Activated CD8-positive, alpha-beta memory T cell treated with anti-CD3 and anti-CD28 coated beads for 1 hour (primary cell): ENCODE measurements at places on chromosomes 3 and 15.

DNA sequence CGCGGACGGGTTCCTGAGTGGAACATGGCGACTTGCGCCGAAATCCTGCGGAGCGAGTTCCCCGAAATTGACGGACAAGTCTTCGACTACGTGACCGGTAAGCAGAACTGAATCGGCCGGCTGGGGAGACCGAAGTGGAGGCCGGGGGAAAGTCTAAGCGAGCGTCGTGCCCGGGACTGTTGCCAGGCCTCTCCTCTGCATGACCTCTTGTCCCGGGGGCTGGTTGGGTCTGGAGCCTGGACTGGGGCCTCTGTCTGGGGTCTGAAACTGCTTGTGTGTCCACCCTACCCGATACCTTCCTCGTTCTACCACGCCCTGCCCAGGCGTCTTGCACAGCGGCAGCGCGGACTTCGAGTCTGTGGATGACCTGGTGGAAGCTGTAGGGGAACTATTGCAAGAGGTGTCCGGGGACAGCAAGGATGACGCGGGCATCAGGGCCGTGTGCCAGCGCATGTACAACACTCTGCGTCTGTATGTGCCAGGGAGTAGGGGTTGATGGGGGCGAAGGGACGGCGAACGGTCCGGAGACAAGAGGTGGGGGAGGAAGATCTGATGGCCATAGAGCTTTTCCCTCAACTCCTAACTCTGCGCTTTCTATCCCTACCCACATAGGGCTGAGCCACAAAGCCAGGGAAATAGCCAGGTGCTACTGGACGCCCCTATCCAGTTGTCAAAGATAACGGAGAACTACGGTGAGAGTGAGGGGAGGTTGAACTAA lies at the start of gene ABCF3:
Gene ABCF3, plus strand, starts transcription at position 16 of the 718 bp plus-strand sequence. Its CDS starts 9 bp downstream, at position 25.
- no peak for DNase-seq

GRCh38 chr3:150341891-150342290 lies 66.2 kb upstream of the TSC22D2 start:
- no peak for DNase-seq

GRCh38 chr3:103195216-103195615 lies 760.4 kb downstream of the ZPLD1 start:
- DNase-seq = no peak

DNA sequence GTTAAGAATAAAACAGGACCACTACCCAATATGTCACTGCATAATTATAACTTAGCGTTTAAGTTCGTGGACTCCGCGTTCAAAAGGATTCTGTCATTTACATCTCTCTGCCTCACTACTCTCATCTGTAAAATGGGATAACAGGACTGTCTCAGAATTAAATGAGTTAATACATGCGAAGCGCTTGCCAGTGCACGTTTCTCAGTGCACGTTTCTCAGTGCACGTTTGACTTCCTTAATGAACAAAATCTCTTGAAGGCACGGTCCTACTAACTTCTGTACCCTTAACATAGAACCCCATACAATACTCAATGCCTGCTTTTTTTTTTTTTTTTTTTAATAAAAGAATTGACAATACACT lies 499 bp downstream of the RABL3 start:
- no peak for DNase-seq

DNA sequence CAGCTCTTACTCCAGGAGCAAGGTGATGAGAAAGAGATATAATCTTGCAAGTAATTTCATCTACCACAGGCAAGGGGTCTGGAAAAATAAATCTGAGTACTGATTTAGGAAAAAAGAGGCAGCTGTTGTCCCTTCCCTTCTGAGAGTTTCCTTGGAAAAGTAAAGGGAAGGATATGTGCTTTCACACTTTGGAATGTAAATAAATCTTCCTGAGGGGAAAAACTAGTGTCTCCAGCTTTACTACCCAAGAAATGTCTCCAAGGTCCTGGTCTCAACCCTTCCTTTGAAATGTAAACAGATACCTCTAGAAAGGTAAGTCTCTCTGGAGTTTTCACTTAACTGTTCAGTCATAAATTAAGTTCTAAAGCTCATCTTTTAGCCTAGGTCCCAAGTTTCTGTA lies 102.6 kb downstream of the DPH6 start:
- DNase-seq = no peak

DNA sequence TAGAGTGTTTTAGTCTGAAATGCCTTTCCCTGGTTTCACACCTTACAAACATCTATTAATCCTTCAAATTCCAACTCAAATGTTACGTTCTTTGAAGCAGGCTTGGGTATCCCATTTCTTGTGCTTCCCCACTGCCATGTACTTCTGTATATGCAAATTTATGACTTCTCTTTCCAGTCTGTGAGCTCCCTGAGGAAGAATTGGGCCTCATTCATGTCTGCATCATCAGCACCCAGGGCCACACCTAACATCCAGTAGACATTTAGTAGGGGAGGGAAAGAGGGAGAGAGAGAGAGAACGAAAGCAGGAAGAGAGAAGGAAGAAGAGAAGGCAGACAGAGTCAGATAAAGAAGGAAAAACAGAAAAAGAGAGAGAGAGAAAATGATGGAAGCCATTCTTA lies 53.3 kb upstream of the KY start:
- DNase-seq = no peak

DNA sequence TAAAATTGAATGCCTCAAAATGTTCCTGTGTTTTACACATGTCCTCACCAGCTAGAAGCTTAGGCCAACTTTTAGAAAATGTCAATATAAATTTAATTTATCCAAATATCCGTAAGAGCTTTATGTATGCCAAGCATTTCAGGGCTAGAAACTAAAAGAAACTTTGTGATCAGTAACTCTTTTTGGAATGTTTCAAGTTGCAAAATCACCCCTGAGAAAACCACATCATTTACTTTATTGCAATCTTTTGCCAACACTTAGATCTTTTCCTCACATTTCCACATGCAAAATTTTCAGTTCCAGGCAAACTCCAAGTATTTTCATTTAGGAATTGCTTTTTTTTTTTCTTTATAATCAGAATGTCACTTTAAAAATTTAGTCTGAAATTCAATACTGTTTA lies 20.1 kb upstream of the IGF1R start:
- DNase-seq = no peak

GRCh38 chr15:65806397-65806796 lies 14.3 kb upstream of the DENND4A start:
- no peak for DNase-seq

- DNase-seq = no peak
Observed at GRCh38 chr15:100345438-100345837, 3.7 kb upstream of the ADAMTS17 start.

- DNase-seq = no peak
Observed at GRCh38 chr3:179599531-179599930, 4.9 kb downstream of the MRPL47 start.

DNA sequence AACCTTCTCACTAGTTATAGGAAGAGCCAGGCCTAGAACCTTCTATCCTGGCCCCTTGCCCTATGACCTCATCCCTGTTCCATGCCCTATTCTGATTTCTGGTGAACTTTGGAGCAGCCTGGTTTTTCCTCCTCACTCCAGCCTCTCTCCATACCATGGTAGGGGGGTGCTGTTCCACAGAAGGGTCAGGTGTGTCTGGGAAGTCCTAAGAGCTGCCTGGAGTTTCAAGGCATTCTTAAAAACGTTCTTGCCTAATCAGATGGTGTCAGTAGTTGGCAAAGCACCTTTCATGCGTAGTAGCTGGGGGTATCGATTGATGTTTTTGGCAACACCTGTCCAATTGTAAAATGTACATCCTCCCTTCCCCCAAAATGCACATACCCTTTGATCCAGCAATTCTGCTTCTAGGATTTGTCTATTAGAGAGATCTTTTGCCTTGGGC lies 16.8 kb upstream of the ALPK3 start:
- DNase-seq = no peak

DNA sequence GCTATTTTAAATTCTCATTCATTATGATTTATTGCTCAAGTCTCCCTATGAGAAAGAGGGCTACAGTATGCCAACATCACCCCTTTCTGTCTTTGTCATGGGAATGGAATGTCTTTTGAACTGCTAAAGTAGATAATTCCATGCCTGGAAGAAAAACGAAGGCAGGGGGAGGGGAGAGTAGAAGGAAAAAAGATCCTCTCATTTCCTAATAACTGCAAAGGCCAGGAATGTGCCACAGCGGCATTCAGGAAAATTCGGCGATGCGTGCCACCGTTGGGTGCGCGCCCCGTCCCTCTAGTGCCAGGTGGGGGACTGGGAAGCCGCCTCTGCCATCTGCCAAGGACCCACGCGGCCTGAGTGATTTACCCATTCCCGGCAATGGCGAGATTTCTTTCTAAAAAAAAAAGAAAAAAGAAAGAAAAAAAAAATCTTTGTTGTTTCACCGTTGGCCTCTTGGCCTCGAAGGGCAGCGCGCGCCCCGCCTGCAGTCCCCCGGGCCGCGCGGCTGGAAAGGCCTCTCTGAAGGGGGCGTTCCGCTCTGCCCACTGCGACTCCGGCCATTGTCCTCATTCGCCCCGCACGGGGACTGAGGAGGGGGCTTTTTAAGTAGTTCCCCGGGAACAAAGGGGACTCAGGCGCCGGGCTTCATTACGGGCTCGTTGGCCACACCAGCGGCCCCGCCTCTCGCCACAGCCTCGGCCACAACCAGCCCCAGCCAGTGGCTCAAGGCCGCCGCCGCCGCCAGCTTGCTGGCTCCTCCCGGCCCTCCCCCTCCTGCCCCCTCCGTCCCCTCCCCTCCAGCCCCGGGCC lies 54.5 kb downstream of the CPN2 start:
- DNase-seq = no peak

GRCh38 chr15:72135719-72136118 lies 17.5 kb downstream of the SENP8 start:
- no peak for DNase-seq

- DNase-seq = no peak
Observed at GRCh38 chr3:46110701-46111493, 83.6 kb upstream of the XCR1 start.

DNA sequence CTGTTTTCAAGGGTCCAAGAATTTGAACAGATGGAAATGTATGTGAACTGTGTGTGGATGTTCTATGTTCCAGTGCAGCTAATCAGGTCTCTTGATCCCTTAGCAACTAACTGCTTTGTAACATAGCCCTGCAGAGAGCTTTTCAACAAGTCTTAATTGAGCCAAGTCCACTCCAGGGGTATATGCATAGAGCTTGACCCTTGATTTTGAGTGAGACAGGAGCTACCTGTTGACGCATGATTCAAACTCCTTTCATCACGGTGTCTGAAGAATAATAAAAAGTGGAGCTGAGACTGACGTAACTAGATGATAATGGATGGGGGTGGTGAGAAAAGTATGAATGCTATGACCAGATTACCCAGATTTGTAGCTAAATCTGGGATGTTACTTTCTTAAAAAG lies 93.3 kb upstream of the CCDC54 start:
- no peak for DNase-seq

DNA sequence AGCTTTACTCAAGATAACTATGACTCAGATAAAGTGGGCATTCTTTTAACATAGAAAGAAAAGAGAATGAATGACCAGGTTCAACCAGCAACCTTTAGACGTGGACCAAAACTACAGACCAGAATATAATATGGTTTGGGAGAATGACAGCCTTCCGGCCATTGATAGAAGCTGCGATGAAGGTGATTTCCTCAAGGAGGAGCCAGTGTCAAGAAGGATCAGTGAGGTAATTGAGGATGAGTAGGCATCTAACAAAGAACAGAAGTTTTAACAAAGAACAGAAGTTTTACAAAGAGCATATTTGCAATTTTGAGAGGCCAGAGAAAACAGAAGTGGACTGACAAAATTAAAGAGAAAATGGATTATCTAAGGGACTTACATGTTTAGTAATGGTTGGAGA lies 289.0 kb upstream of the AGTR1 start:
- no peak for DNase-seq

- no peak for DNase-seq
Observed at GRCh38 chr3:106823701-106824100, 553.5 kb upstream of the CCDC54 start.

GRCh38 chr3:138921316-138922292 lies 25.3 kb downstream of the FOXL2 start:
- no peak for DNase-seq

GRCh38 chr15:42146551-42147430 lies 9.6 kb downstream of the PLA2G4F start:
- DNase-seq = no peak

GRCh38 chr3:128273109-128273840 lies 120.0 kb downstream of the EEFSEC start:
- no peak for DNase-seq

- DNase-seq = no peak
Observed at GRCh38 chr3:124261306-124261705, 269.4 kb upstream of the ROPN1 start.

GRCh38 chr3:46413951-46414350 lies 6.9 kb downstream of the CCRL2 start:
- no peak for DNase-seq

GRCh38 chr3:120622870-120623726 lies 27.0 kb downstream of the NDUFB4 start:
- DNase-seq = no peak

GRCh38 chr3:100106094-100106493 lies 8.2 kb downstream of the FILIP1L start:
- DNase-seq = no peak

- no peak for DNase-seq
Observed at GRCh38 chr3:195133462-195133861, 137.5 kb downstream of the XXYLT1 start.

DNA sequence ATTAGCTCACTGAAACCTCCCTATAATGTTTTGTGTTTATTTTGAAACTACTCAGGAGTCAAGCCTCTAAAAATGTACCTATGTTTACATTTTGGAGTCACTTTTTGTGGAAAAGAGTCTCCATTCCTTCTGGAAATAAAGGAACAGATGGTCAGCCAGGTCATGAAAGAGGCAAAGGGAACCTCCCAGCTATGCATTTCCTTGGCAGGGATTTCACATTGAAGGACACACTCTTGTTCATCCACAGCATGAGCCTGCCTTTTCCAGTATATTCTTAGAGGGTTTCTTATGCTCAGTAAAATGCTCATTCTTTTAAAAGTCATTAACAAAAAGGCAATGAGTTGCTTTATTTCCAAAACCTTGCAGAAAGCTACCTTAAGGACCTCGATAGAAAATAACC lies 20.8 kb downstream of the STAC start:
- DNase-seq = no peak

DNA sequence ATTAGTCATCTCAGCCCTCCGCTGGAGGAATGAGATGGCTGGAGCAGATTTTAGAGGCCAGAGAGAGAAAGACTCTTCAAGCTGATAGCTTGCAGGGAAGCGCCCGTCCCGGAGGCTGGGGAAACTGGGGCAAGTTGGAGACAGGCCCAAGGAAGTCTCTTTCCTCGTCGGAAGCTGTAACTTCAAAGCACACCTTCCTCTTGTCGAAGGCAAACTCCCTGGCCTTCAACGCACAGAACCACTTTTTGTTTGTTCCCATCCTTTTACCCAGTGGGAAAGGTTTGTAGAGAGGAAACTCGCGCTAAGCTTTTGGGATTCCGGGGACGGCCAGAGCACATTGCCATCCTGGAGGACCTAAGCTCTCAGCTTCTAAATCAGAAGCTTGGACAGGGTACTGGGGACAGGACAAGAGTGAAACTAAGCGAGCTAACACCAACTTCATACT lies 900 bp upstream of the EOMES start:
- DNase-seq = no peak

- no peak for DNase-seq
Observed at GRCh38 chr3:126573492-126574117, 14.9 kb upstream of the C3orf22 start.

- DNase-seq = no peak
Observed at GRCh38 chr3:40770061-40770460, 245.3 kb downstream of the ZNF621 start.
